ENCODE measurements at places on chromosomes 1 and 21.
A peak's percentile ranks its signal among the peaks of the same experiment; 100 is the strongest.

DNA sequence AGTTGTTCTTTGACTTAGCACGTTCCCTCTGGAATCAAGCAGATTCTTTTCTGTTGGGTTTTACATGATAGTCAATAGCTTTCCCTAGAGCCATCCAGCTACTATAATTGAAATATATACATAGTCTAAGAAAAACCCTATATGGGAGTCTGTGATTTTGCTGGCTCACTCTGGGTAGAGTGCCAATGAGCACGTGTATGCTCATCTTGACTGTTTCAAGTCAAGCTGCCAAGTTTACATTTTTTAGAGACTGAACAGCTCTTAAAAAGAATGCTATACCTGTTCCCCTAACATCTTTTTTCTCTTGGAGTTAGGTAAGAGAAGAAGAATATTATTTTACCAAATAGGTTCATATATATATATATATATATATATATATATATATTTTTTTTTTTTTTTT lies 182.8 kb upstream of the NRIP1 start:
- no peak for DNase-seq

DNA sequence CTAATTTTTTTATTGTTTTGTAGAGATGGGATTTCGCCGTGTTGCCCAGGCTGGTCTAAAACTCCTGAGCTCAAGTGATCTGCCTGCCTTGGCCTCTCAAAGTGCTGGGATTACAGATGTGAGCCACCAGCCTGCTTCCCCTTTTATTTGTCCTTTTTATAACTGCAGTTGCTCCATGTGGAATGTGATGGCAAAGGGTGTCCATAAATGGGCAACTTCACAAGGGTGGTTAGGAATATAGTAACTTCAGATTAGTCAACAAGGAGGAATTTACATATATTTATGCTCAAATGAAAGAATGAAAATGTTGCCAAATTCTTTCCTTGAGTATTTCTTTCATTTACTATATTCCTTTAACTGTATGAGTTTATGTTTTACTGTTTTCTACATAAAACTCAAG lies 182.9 kb downstream of the BACH1 start:
- no peak for DNase-seq

DNA sequence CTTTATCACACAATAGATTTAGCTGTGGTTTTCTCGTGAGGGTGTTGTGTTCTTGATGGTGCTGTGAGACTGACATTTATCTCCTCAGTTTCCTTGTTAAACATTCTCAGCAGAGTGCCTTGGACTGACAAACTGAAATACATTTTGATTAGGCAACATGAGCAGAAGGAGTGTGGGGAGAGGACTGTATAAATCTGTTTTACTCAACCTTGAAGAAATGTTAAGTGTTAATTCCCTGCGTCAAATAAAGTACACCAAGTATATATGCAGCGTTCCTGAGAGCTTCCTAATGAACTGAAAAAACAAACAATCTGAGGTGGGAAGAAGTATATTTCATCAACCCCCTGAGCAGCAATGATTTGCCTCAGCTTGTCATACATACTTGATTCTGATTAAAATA lies 540.3 kb upstream of the B3GALT2 start:
- no peak for DNase-seq

DNA sequence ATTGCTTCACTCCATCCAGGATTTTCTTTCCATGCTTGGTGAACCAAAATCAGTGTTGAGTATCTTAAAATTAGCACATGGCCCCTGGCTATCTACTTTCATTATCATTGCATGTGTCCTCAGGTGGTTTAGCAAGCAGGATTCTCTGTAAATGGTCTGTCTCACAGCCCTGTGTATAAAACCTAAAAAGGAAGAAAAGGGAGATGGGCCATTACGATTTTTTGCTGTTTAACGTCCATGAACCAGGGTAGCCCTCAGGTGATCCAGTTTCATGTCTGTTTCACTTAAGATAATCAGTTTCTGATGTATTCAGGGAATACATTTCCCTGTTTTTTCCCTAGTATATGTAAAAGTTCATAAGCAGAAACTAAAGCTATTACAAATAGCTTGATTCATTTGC lies 238.2 kb downstream of the NFIA start:
- no peak for DNase-seq

DNA sequence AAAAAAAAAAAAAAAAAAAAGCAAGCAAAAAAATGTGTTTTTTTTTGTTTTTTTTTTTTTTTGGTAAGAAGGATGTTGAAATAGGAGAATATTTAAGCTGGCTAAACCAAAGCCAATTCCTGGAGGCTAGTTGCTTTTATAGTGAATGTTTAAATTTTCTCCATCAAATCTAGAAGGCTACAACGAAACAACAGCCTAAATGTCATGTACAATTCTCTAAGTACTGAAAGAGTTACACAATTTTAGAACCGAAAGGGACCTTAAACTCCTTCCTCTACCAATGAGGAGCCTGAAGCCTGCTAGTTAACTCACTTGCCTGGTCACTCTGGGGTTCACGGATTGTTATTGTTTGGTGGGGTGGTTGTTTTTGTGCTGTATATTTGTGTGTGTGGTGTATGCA lies 3.5 kb downstream of the WLS start:
- no peak for DNase-seq

GRCh38 chr1:90706437-90707362 lies 10.4 kb downstream of the BARHL2 start:
- no peak for DNase-seq

GRCh38 chr1:6367381-6368012 lies 26.1 kb downstream of the ACOT7 start:
- DNase-seq, result no peak

DNA sequence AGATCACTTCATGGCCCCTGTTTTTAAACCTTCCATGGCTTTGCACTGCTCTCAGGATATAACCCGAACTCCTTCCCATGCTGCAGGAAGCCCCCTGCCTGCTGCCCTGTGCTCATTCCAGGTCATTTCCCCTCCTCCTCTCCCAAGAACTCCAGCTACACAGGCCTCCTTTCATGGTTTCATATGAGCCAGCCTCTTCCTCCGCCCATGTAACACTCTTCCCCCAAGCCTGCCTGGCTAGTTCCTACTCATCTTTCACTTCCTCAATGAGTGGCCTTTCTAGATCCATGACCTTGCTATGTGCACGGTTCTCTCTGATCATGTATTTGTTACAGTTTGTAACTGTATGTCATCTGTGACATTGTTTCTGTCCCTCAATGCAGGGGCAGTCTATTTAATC lies 3.1 kb upstream of the NCF2 start:
- DNase-seq, result peak; percentile 23

DNA sequence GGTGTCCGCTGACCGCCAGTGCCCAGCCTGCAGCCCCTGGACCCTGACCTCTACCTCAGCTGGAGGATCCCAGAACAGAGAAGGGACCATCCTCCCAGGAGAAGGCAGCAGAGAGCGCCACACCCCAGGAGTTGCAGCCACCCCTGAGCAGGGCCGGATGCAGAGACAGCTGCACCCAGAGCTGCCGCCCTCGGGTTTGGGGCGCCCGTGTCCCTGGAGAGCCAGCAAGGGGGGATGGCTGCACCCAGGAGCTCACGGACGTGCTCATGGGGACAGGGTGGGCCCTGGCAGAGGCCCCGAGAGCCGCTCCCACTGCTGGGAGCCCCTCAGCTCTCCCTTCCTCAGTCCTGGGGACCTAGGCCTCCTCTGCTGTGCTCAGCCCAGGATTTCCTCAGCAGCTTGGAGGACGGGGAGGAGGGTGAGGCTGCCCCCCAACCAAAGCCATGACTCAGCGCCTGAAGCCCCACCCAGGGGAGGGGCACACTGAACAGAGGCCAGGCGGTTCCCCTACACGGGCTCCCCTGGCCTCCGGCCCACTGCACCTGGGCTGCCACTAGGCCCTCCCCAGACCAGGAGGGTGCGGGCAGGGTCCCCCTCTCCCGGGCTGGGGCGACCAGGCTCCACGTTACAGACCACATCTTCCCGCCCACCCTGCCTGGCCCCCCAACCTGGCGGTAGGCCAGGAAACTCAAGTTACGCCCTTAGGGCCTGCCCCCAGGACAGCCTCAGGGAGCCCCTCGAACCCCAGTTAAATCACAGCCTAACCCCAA lies 2.2 kb downstream of the ACAP3 start:
- no peak for DNase-seq

Measured in midbrain (tissue), 1 donor.